ENCODE measurements at places on chromosomes 7 and 10.
A peak's percentile ranks its signal among the peaks of the same experiment; 100 is the strongest.

GRCh38 chr10:49187950-49188761 is at the start of gene TMEM273:
TSS of gene TMEM273 (minus strand) at chr10:49188391. CDS start at chr10:49188336, 55 bp downstream.
- no peak for DNase-seq

GRCh38 chr7:83861-84632 is 108.3 kb upstream of the FAM20C start:
- DNase-seq: no peak

- peak; percentile 53 for DNase-seq
Measured at GRCh38 chr7:103065667-103066066, 8.9 kb downstream of the FBXL13 start.

- DNase-seq: no peak
Measured at GRCh38 chr7:151137076-151137675, 30.3 kb downstream of the GBX1 start.

GRCh38 chr7:157785486-157786186 is 448.8 kb downstream of the DNAJB6 start:
- DNase-seq: no peak

GRCh38 chr7:152674860-152675758 is 832 bp downstream of the XRCC2 start:
- peak; percentile 21 for DNase-seq

All from hematopoietic multipotent progenitor cell treated with erythropoietin and hydrocortisone succinate and interleukin-3 and kit ligand, for 17 days (in vitro differentiated cells).